ENCODE measurements at places on chromosomes 7 and 10.

- no peak for DNase-seq
Measured at GRCh38 chr10:58052772-58053171, 214.9 kb downstream of the IPMK start.

DNA sequence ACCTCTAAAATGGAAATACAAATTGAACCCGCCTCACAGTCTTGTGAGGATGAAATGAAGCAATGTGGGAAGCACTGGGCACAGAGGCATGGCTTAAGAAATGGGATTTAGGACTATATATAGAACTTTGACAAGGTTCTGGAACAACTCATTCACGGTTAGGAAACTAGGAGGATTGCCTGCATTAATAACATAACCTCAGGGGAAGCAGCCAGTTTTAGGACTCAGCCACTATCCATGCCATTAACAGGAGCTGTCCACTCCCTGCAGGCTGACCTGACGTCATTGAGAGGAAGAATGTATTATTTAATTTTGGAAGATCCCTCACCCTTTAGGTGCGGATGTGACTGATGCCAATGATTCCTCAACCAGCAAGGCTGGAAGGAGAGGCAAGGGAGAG lies 34.8 kb downstream of the ITGB8 start:
- DNase-seq, result no peak

- no peak for DNase-seq
Measured at GRCh38 chr7:27175626-27176523, 1.8 kb upstream of the HOXA10 start.

- no peak for DNase-seq
Measured at GRCh38 chr7:133292631-133293030, 39.8 kb downstream of the EXOC4 start.

DNA sequence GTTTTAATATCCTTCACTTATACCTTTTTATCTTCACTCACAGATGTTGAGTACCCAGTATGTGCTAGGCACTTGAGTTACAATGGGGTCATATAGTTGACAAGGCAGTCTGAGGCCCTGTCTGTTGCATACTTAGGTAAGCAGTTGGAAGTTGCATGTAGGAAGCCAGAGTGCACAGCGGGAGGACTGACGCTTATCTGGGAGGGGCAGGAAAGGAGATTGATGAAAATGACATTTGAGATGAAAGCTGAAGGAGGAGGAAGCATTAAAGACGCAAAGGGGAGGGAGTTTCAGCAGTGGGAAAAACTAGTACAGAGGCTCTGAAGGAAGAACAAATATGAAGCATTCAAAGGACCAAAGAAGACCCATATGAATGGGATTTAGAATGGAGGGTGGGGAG lies 266.2 kb downstream of the HTR7 start:
- DNase-seq, result no peak

DNA sequence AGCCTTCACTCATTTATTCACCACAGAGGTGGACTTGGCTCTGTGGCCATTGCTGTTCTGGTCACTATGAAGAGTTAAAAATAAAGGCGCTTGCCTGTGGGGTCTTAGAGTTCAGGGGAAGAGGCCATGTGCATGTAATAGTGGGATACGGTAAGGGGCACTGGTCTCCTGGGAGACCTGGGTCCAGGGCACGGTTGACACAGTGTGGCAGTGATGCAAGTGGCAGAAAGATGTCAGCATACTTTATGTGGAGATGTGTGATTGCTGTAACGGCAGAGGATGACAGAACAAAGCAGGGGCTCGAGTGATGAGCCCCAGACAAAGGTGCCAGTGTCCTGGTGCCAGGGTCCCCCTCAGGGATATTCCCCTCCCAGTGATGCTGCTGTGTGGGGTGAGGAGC lies 8.6 kb downstream of the ZSCAN25 start:
- no peak for DNase-seq

DNA sequence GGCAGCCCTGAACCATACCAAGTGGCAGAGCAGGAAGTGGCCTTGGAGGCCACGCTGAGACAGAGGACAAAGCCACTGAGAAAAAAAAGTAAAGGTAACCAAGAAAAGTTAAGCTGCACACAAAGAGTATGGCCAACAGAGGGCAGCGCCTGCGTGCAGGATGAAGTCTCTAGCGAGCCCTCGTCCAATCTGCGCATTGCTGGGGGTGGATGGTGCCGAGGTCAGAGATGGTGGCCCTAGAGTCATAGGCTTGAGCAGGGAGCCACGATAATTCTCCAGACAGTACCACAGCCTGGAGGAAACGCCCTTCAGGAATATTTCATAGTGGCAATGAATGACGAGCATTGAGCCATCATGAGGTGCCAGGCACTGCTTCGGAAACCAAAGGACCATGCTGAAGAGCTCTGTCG lies 9.7 kb downstream of the ATP6V0E2 start:
- no peak for DNase-seq

- no peak for DNase-seq
Measured at GRCh38 chr7:27966219-27966780, 214.3 kb downstream of the JAZF1 start.
